AG09319 (cell line): ENCODE measurements at places on chromosomes 16 and 17.
A peak's percentile ranks its signal among the peaks of the same experiment; 100 is the strongest.

DNA sequence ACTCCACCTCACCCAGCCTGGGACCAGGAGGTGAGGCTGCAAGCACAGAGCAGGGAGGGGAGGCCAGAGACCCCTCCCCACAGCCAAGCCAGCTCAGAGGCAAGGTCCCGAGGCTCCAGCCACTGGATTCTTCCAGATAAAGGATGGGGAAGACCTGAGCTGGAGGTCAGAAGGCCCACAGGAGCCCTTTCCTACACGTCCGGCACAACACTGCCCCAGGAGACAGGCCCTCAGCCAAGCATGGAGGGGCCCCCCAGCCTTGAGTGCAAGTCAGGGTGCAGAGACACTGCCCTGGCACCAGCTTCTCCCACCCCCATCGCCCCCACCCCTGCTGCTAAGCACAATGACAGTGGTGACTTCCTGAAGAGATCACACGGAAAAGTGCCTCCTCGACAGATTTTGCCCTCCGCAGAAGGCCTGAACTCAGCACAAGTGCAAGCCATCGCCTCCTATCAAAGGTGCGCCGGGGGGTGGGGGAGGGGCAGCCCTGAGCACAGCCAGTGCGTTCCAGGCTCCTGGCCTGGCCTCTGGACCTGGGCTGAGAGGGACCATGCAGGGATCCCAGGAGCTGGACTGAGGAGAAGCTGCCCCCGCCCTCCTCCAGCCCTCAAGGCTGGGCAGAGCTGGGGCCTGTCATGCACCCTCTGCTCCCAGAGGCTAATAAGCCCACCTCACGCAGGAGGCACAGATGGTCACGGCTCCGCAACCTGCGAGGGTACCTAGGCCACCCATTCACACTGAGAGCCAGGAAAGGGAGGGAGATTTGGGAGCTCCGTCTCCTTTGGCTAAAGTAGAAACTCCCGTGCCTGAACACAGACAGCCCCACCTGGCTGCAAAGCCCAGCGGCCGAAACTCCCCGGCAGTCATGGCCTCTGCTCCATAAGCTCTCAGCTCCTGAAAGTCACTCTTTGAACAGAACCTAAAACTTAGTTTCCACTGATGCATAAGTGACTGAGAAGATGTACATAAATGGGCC is 2.7 kb downstream of the MAFG start:
- DNase-seq = no peak

DNA sequence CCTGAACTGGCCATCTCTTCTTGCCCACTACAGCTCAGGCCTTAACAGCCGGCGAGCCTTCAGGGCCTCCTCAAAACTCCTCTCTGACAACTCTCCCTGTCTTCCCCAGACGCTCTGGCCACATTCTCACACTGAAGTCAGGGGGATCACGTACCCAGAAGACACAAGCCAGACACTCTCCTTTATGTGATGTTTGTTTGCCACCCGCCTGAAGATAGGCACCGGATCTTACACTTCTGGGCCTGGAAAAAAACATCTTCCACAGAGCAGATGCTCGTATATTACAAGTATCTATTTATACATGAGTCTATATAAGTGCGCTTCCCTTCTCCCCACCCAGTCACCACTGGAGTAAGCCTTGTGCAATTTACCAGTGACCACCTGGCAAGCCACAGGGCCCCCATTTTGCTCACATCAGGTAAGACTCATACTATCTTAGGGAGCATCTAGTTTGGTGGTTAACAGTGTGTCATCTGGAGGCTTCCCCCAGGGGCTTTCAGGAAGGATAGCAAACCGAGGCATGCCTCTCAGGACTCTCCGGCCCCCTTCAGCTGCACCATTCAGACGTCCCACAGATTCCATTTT is 349.4 kb downstream of the SOX9 start:
- DNase-seq = no peak

DNA sequence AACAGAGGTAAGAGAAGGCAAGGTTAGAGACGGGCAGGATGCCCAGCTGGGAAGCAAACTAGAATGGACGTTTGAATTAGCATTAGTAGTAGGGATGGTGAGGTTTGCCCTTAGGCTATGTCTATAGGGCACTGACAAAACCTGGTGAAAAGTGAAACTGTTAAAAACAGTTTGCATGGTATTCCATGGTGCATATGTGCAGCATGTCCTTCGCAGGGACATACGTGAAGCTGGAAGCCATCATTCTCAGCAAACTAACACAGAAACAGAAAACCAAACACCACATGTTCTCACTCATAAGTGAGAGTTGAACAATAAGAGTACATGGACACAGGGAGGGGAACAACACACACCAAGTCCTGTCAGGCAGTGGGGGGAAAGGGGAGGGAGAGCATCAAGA is 25.8 kb downstream of the NACA2 start:
- DNase-seq = no peak

GRCh38 chr17:75105126-75106080 is 4.4 kb upstream of the ARMC7 start:
- DNase-seq = no peak

DNA sequence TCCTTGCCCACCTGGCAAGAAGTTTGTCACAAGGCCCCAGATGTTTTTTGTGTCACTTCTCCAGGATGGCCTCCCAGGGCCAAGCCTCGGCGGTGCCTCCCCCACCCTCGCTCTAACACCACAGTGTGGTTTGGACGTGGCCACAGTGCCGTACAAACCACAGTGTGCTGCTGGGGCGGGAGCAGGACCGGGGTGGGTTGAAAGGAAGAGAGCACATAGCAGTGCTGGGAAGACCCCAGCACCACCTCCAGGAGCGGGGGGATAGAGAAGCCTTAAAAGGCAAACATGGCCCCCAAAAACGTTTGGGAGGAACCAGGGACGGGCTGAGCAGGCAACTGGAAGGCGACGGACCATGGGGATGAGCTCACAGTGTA is 5.0 kb upstream of the BCL6B start:
- DNase-seq = no peak

- DNase-seq = no peak
Observed at GRCh38 chr17:56994009-56994792, 16.3 kb downstream of the SCPEP1 start.

DNA sequence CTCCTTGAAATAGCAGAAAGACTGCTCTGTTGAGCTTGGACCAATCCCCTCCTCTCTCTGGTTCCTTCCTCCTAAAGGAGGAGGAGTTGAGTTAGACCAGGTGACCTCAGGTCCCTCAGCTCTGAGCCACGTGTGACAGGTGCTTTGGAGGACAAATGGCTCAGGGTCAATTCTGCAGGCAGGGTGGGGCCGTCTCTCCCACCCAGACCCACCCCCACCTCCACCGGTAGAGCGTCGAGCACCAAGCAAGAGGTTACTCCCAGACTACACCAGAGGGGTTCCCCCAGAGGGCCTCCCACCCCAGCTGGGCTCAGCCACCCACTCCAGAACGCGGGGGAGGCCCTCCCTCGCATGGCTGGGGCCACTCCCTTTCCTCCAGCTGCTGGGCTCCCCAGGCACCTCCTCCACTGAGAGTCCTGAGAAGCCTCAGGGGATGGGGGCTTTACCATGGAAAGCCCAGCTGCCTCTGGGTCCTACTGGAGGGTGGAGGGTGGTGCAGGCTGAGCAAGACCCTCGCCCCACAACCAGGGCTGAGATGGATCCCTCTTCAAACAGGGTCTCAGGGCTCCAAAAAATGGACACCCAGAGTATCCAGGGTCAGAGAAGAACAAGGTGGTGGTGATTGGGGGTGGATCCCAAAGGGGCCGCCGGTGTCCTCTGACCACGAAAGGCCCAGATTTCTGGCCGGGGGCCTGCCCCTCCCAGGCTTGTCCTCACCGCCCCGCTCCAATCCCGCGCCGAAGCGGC is 7.6 kb downstream of the MYO1C start:
- no peak for DNase-seq

DNA sequence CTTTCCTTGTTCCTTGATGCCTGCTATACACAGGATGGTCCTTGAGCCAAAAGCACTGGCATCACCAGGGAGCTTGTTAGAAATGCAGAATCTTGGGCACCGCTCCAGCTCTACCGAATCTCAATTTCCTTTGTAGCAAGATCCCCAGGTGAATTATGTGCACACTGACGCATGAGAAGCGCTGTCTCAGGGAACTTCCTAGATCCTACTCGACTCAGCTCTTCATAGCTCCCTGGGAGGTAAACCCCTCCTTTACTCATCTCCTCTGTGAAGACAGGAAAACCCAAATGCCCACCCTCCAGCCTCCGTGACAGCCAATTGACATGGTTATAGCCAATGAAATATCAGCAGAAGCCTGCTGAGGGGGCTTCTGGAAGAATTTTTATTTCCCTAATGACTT is 4.1 kb downstream of the USP31 start:
- DNase-seq = no peak

DNA sequence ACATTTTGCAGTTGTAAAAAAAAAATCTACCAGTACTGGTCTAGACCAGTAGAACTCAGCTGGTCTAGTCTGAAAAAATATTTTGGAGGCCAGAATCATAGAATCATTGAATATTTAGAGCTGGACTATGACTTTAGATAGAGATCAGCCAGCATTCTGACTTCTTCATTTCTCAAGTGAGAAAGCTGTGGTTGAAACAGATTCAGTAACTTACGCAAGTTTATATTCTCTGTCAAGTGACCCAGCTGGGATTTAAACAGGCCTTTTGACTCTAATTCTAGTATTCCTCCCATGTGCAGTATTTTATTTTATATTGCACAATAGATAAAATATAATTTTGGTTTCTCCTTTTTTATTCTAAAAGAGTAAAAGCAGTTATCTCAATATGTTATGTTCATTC is 4.9 kb downstream of the TNRC6A start:
- peak; percentile 19 for DNase-seq

DNA sequence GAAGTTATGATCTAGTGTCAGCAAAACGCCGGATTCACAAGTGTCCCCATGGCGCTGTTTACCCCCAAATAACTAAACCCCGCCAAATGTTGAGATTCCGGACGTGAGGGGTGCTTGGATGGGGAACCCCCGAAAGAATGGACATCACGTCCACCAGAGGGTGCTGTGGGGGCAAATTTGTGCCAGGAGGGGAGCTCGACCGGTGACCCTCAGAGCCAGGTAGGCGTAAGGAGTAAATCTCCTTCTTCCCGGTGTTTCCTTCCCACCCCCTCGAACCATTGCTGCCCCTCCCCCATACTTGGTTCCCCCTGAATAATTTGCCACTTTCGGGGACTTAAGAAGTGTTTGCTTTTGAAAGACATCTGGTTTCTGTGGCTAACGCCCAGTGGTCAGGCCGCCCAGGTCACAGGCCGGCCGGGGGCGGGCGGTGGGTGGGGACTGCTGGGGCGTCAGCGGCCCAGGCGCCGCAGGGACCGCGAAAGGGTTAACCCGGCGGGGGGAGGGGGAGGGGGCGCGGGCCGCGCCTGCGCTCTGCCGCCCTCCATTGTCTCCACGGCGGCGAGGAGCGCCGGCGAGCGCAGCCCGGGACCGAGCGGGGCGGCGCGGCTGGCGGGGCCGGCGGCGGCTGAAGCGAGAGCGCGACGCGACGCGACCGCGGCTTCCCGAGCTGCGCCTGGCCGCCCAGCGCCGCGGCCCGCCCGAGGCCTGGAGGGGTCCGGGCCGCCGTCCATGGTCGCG is at the start of gene ZNRF1:
ZNRF1 (plus strand) TSS at position 544 of the 738 bp plus-strand sequence. CDS start 648 bp downstream, outside the sequence.
- peak; percentile 44 for DNase-seq

- no peak for DNase-seq
Observed at GRCh38 chr16:29644338-29644857, 18.6 kb upstream of the SPN start.

DNA sequence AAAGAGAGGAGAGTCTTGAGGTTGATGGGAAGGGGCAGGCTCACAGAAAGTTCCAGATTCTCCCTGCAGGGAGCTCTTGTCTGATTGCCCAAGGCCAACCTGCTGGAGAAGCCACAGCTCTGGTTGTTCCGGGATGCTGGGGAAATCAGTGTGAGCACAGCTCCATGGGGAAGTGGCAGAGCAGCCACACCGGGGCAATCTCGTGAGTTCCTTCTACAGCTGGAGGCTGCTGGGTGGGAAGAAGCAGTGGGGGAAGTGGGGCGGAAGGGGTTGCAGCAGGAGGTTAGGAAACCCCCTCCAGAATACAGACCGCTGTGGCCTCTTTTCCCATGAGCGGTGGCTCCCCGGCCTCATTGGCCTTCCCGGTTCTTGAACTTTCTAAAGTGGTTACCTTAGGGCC is 34.0 kb downstream of the KIAA0513 start:
- DNase-seq = no peak

DNA sequence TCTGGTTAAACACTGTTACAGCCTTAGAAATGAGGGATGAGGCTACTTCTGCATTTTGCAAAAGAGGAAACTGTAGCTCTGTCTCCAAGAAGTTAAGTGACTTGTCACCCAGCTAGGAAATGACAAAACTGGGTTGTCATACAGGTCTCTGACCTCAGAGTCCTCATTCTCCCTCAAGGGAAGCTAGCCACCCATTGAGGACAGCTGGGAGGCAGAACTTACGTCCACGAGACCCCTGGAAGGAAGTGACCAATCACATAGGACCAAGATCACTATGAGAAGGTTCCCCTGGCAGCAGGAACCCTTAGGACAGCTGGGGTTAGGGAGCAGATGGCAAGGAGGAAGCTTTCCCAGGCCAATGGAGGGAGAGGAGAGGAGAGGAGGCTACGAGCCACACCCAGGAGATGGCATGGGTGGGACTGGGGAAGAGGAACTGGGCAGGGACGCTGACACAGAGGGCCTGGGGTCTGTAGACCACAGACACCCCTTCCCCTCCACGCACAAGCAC is 11.2 kb downstream of the METTL22 start:
- no peak for DNase-seq

- DNase-seq = no peak
Observed at GRCh38 chr16:53131050-53131362, 76.2 kb downstream of the CHD9 start.

DNA sequence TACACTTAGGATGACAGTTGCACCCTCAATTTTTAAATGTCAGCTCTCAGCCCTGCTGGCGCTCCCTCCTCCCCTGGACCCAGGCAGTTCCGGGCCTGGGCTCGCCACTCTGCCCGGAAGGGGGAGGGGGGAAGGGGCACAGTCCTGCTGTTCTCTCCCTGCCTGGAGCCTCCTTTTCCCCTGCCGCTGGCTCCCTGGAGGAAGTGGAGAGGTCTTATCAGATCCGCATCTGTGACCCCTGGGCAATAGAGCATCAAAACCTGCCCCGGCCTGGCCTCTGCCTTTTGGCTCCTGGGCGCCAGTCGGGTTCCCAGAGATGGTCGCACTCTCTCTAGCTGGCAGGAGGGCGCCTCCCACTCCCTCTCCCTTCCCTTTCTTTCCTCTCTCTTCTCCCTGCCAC is 149.3 kb downstream of the IRF8 start:
- DNase-seq = no peak

GRCh38 chr17:52148969-52149351 is 9.6 kb downstream of the CA10 start:
- DNase-seq = no peak

DNA sequence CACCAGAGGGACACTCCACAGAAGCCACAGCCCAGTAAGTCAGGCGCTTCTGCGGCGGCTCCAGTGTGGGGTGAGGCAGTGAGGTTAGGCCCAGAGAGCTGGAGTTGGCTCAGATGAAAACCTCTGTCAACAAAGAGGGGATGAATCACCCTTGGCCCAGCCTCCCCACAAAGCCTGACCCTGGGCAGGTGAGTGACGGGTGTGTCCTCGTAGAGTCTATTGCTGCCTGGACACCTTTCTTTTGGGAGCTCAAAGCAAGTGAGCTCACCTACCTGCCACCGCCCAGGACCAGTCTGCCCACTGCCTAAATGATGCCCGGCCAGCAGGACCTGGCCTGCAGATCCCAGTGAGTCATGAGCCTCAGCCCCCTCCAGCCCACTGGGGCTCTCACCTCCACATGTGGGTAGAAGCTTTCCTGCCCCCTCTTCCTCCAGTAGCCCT is 24.9 kb upstream of the DBNDD1 start:
- no peak for DNase-seq

- DNase-seq = no peak
Observed at GRCh38 chr17:60107526-60108257, 29.0 kb upstream of the HEATR6 start.
